ENCODE measurements at places on chromosomes 3 and 15.

DNA sequence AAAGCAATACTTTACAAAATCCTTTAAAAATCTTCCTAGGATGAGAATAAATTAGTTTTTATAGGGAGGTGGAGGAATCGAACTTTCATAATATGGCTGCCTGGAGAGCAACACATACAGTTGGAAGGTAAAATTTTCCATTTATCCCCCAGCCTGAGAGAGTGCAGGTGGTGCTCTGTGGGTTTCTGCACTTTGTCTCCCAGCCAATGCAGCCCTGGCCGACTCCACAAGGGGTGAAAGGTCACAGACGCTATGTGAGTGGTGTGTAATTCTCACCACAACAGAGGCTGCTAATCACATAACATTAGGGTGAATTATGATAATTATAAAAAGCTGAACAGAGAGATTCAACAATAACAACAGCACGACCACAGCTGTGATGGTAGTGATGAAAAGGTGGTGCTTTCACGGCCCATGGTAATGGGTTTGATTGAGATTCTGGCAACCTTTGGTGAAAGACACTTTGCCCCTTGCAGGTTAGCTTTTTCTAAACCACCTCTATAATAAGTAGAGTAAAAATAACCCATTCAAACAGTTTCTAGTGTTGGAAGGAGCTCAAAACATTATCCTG, 30.1 kb upstream of the NANOGP8 start:
- DNase-seq = no peak

GRCh38 chr3:178382449-178383061, 153.7 kb upstream of the KCNMB2 start:
- DNase-seq = no peak

- no peak for DNase-seq
Observed at GRCh38 chr15:98842973-98843285, 164.7 kb downstream of the PGPEP1L start.

DNA sequence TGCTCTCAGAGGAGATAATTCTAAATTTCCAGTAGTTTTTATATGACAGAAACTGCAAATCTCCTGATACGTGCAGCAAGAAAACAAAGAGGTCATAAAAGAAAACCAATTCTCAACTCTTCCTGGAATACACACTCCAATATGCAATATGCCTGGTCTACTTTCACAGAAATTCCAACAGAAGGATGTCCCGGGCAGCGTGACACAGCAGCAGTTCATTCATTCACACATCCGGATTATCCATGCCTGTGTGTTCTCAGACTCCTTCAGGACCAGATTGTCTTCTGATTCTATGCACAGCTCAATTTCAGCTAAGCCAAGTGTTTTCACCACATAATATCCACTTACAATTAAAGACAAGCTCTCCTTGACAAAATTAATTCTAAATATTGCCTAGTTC, 64.3 kb downstream of the FBN1 start:
- DNase-seq = no peak

GRCh38 chr15:43274136-43274535, 7.4 kb upstream of the TGM5 start:
- DNase-seq = no peak

DNA sequence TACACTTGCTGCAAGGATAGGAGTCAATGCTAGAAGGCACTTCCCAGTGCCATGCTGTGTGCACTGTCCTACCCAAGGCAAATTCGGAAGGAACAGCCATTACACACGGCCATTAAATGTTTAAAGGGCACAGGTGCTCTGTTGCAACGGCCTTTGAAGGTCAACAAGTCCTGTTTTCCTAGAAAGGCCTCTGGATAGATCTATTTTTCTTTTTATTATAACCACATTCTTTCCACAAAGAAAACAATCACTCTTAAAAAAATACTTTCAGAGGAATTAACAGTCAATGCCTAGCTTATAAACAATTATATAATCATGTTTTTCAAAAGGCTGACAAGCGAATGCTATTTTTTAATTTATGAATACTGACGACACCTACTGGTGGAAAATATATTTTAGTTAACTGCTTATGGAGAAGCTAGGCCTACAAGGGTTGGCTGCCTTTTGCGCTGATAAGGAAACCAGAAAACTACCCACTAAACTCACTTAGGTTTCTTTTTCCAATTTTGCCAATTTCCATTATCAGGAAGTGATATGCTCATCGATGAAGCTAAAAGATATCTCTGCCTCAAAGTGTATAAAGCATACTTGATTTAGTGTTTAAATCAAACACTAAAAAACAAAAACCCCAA, 2.4 kb downstream of the ARHGEF3 start:
- DNase-seq = no peak

GRCh38 chr15:101013201-101013550, 94.0 kb downstream of the LRRK1 start:
- DNase-seq = no peak

DNA sequence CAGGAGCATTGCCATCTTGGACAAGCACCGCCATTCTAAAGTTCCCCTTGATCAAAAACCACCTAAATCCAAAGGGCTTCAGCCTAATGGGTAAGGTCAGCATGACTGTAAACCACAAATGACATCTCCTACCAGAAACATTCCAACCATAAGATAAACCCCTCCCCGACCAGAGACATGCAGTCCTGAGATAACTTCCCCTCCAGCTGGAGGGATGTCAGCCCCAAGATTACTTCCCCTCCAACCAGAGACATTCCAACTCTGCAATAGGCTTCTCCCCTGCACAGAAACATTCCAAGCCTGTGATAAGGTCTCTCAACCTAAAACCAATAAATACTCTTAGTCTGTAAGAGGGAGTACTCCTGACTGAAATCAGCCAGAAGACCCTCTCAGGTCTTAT, 62.7 kb upstream of the DNAJC19 start:
- no peak for DNase-seq

- no peak for DNase-seq
Observed at GRCh38 chr3:52819936-52820335, 10.5 kb downstream of the ITIH4 start.

DNA sequence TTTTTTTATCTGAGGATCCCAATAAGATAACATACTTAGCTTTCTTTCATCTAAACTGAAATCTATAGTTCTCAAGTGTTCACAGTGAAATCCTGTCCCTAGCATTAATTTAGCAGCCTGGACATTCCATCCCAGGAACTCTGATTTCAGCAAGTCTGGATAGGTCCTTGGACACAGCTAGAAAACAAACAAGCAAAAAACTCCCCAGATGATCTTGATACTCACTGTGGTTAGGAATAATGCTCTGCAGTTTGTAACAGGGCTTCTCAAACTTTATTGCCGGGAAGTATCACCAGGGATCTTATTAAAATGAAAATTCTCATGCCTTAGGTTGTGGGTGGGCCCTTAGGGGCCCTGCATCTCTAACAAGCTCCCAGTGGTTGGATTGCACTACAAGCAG, 24.3 kb downstream of the THBS1 start:
- DNase-seq = no peak

DNA sequence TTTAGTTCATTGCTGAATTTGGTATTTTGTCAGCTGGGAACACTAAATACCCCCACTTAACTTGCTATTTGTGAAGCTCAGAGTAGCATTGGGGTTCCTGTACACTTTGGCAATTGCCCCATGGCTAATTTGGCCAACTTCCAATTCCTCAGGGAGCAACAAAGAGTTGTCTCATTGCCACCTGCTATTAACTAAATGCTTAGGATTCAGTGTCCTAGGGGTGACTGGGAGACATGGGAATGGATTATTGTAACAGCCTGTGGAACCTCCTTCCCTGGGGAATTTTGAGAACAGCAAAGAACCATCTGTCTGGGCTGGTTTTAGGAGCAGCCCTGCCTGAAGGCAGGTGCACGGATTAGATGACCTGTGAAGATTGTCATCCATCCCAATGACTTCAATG, 437.4 kb upstream of the TPRG1 start:
- no peak for DNase-seq

DNA sequence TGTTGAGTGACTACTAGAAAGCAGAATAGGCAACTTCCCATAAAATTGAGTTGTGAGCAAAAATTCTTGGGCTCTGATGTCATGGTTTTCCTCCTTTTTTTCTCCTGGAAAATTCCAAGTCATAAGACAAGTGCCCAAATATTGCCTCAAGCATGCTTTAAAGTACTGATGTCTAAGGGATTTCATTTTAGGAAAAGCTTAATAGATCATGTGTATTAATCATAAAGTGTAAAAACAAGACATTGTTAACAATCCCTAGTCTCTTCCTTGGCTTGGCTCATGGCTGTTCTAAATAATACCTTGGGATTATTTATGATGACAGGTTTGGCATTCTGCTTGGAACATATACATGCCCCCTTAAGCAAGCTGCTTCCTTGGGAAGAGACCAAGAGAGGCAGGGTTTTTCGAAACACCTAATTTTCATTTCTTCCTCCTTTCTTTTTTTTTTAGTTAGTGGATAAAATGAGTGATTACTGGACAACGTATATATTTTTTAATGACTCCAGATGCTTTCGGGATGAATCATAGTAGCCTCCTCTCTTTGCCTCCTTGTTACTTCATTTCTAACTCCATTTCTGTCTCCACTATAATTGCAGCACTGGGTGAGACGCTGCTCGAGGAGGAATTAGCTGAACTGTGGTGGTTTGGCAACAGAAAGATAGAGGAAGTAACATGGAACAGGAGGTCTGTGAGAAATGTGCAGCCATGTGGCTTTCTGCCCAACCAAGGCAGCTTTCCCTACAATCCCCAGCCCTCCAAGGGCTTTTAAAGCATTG, 104.9 kb downstream of the TPRG1 start:
- no peak for DNase-seq

- DNase-seq = no peak
Observed at GRCh38 chr3:121111914-121112612, 204.1 kb downstream of the STXBP5L start.

- DNase-seq = no peak
Observed at GRCh38 chr15:31307270-31308184, 19.1 kb upstream of the KLF13 start.

DNA sequence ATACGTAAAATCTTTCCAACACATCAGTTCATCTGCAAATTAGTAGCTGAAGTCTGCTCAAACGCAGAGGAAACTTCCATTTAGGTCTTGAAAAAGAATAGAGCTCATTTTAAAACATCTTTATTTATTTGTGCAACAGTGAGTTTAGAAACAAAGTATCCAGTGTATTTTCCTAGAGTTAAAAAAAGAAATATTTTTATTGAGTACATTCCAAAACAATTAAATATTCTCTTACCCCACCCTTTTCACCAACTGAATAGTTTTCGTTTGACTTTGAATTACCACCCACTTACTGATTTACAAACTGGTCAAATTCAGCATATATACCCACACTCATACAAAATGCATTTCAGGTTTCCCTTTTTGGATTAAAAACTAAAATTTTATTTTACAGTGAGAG, 104.7 kb downstream of the ZBTB20 start:
- DNase-seq = no peak

Measured in D721Med (cell line).